ENCODE measurements at places on chromosomes 6 and 20.
A peak's percentile ranks its signal among the peaks of the same experiment; 100 is the strongest.

DNA sequence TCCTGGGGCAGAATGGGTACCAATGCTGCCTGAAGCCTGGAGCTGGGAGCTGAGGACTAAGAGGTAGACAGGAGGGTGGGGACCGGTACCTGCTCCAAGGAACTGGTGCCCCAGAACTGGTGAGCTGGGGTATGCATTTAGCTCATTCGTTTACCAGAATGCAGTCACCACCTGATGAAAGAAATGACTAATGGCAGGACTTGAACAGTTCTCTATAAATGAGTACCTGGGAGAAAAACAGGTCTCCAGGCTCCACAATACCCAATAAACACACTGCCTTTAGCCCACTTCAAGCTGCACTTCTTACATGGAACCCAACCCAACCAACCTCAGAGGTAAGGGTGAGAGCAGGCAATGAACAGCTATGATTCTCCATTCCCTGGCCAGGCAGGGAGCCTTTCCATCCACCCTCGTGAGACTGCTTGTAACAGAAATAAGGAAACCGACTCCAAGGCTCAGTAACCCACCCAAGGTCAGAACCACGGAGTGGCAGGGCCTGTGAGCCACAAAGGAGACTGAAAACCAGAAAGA, 15.4 kb downstream of the FKBP1A start:
- DNase-seq = no peak

GRCh38 chr6:7998103-7998725, 66.0 kb downstream of the BLOC1S5 start:
- no peak for DNase-seq

DNA sequence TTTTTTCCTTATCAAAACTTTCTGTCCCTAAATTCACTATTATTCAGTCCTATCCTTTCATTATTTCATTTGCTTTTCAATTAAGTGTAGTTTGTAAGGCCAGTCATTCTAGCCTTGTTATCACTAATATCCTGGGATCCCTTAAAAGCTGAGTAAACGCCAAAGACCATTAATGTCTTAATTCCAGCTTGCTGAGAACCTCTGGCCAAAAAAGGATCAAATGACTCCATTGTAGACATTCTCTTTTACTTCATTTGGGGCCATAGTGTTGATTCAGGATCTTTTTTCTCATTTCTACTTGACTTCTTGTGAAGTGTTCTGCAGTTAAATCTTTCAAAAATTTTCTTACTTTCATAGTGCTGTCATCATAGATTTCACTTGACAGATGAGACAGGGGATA, 379.7 kb downstream of the LAMA2 start:
- DNase-seq = no peak

- peak; percentile 30 for DNase-seq
These were observed 399.9 kb downstream of the TAF4 start for GRCh38 chr20:61665528-61666470.

DNA sequence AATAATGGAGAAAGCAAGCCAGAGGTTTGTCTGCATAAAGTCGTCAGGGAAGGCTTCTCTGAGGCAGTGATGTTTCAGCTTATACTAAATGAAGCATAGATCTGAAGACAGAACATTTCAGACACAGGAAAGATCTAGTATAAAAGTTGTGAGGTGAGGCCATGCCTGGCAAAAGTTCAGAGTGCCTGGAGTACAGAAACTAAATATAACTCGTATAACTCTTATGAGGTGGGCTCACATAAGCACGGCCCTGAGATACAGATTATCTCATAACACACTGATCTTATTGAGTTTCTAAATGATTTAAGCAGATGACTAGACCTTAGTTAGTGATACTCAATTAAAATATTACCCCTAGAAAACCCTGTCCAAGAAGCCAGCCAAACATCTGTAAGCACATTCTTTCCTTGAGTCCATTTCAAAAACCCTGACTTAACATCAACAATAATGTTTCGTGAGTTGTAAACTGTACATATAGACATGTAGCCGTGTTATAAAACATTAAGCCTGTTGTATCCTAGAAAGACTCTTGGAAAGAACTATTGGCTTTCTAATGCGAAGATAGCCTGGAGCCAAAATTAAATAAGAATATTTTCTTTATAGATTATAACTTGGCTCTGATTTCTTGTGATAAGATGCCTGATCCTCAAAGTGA, 667.6 kb downstream of the TENT5A start:
- DNase-seq = no peak

DNA sequence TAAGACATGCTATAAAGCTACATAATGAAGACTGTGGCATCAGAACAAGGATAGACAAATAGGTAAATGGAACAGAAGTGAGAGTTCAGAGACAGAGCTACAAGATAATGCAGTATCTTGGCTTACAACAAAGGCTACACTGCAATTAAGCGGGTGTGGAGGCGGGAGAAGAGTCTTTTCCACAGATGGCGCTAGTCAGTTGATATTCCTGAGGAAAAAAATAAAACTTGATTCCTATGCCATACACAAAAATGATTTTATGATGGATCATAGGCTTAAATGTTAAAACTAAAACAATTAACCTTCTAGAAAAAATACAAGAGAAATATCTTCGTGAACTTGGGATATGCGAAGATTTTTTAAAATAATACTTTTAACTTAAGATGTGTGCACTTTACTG, 31.0 kb downstream of the RIN2 start:
- DNase-seq = no peak

DNA sequence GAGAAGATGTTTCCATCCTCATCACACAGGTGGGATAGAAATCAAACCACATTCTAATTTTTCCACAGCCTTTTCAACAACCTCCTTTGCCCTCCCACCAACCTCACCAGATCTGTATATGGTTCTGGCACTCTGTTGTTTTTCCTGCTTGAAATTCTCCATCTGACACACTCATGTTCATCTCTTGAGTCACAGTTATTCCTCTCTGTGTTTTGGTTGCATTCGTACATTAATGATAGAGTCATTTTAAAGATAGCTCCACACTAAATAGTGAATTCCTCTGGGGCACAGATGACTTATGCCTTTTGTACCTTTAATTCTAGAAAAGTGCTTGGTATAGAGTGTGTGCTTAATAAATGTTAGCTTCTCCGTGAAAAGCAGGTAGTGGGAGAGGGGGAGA, 1.4 kb upstream of the GCLC start:
- DNase-seq = no peak

- no peak for DNase-seq
These were observed 197.6 kb downstream of the DLL1 start for GRCh38 chr6:170093276-170093657.

GRCh38 chr20:44398335-44398734, 42.8 kb downstream of the HNF4A start:
- DNase-seq = no peak

DNA sequence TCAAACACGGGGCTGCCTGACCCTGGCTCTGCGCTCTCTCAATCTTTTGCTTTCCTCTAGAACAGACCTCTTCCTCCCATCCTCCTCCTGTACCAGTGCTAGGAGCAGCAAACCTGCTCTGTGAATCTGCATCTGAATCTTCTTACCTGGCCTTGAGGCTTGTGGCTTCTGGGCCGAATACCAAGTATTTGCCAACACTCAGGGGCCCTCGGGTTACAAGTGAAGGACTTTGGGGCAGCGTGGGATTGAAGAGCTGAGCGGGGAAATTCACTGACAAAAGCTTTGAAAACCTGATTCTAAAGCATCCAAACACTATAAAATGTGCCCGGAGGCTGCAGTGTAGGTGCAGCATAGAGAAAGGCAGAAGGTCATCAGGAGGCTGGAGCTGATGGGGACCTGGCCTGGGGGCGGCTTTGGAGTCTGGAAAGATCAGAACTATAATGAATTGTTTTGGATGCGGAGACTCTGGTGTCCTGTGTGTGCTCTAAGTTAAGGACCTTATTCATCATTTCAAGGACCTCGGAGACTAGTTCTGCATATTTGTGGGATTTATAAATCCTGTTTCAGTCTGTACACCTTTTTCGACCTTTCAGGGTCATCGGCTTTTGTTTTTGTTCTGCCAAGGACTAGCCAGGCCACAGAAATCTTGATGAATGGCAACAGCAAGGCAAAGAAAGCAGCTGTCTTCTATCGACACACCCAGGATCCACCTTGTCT, 16.4 kb upstream of the IGF2R start:
- DNase-seq = no peak

GRCh38 chr6:20386218-20386617, 15.5 kb upstream of the E2F3 start:
- no peak for DNase-seq

DNA sequence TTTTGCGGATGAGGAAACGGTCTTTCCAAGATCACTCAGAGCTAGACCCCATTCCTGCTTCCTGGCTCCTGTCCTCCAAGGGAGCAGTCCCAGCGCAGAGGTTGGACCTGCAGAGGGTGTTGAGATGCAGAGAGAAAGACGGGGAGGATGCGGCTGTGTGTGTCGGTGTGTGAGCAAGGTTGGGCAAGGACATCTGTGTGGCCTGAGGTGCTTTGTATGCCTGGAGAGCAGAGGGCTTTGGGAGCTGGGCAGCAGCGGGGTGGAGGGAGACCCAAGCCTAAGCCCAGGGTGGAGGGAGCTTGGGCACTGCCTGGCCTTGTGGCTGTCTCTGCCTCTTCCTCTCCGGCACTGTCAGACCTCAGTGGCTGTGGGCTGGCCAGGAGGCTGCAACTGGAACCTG, 147.4 kb upstream of the RNF24 start:
- DNase-seq = peak; percentile 37

- DNase-seq = no peak
These were observed 53.0 kb downstream of the SMOC2 start for GRCh38 chr6:168493976-168494375.

DNA sequence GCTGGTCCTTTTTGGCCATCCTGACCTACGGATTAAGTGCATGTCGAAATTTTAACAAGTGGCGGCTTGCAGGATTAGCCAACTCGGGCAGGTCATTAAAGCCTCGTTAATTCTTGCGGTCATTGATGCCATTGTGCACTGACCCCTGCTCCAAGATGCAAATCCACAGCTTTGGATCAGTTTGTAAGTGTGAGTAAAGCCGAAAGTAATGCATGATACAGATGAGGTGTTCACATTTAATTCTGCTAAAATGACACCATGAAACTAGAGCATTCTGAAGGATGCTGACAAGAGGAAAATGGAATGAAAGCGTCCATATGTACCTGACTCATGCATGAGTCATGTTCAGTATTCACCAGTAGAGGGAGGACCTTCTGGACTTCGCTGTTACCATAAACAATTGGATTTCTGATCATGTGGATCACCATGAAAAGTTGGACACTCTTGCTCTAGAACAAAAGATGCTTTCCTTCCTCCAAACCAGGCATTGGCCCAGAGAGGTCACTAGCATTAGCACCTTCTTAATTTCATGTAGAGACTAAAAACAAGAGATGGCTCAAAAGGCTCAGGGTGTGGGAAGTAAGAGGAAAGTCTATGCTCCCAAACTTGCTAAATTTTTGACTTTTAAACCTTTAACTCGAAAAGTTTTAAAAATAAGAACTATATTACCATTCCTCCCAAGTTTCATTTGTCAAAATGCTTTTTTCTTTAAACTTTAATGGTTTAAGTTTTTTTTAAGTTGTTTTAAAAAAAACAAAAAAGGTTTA, 48.0 kb downstream of the MUC22 start:
- peak; percentile 51 for DNase-seq

DNA sequence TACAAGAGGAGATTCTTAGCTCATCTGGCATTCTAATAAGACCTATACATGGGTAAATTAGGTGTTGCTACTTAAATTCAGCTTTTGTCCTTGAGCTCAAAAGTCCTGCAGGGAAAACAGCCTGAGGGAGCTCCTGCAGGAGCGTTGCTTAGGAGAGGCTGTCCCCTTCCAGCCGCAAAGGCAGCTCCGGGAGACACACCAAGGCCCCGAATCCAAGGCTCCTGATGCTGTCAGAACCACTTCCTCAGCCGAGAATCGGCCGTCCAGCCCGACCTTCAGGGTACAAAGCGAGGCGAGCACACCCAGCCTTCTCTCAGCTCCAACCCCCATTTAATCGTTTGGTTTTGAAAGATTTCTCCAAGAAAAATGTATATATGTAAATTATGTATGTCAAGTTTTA, 87.0 kb downstream of the DACT2 start:
- DNase-seq = no peak

- no peak for DNase-seq
These were observed 27.6 kb downstream of the ZNF292 start for GRCh38 chr6:87182940-87183339.

GRCh38 chr6:56949925-56950495, 4.9 kb upstream of the BEND6 start:
- DNase-seq = no peak

DNA sequence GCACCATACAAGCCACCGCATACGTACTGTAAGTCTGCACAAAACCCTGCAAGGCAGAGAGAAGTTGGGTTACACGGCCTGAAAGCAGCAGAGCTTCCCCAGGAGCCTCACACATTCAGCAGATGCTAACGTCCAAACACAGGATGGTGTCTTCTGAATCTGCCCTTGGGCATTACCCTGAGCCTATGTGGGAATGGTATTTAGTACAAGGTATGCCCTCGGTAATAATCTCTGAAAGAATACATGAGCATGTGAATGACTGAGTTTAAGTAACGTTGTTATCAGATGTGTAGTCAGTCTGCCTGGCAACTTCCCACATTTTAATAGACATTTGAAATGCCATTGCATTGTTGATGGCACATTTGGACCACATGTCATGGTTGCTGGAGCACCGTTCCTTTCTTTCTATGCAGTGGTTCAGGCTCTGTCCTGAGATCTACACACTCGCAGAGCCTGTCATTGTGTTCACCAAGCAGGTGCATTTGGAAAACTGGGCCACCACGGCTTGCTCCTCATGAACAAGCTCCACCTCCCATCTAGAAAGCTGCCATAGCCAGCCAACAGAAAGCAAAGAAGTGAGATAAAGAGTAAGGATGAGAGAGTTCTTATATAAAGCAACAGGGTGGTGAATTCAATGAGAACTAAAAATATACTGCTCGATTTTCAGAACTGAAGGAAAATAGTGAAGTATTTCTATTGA, 136.5 kb upstream of the GGTLC1 start:
- DNase-seq = no peak

- DNase-seq = no peak
These were observed 62.4 kb downstream of the TMEM242 start for GRCh38 chr6:157260735-157261410.

GRCh38 chr6:137765059-137765458, 102.0 kb upstream of the TNFAIP3 start:
- no peak for DNase-seq

DNA sequence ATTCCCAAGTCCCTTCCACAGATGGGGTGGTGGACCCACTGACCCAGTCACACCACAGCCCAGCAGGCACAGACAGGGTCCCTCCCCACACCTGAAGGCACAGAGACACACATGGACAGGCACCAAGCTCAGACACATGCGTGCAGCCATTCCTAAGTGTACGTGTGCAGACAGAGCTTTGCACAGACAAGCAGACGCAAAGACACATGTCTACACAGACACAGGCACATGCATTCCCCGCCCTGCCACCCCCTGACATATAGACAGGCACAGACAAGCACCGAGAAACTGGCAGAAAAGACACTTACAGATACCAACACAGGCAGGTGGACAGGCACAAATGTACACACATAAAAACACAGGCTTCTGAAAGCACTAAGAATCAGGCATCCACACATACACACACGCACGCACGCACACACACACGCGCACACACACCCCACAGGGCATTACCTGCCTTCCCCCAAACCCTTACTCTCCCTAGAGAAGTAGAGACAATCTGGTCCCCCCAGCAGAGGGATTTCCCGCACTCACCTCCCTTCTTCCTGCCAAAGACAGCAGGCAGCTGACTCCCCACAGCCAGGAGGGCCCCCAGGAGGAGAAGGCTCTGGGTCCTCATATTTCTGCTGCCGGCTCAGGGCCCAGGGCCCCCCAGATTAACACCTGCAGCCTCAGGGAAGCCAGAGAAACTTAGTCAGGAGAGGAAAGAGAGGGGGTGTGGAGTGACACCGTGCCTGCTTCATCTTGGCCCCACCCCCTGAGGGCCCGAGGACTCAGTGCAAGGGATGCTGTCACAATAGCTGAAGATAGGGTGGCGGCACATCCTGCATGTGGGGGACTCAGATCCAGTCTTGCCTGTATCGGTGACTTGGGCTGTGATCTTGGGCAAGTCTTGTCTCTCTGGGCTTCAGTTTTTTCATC, at the start of gene WFDC5:
TSS of gene WFDC5 (minus strand) at position 710 of the 921 bp plus-strand sequence. CDS start at position 619, 91 bp downstream.
- peak; percentile 9 for DNase-seq
